ENCODE measurements at places on chromosomes 4 and X.

- no peak for DNase-seq
Measured at GRCh38 chr4:116343809-116344208, 741.6 kb downstream of the TRAM1L1 start.

DNA sequence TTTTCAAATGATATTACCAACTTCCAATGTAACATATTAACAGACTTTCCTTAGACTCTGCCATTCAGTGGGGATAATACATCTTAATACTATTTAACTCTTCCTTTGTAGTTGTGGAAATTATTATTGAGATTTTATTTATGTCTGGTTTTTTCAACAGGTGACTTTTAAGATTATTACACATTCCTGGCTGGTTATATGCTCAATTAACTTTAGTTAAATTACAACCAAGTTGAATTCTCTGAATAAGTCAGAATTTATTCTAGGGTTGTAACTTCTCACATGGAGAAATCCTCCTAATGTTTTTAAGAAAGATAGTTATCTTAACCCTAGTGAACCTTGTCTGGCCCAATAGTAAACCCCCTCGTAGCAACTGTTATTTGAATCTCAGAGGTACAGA lies 107.3 kb downstream of the SLC10A6 start:
- DNase-seq: no peak

DNA sequence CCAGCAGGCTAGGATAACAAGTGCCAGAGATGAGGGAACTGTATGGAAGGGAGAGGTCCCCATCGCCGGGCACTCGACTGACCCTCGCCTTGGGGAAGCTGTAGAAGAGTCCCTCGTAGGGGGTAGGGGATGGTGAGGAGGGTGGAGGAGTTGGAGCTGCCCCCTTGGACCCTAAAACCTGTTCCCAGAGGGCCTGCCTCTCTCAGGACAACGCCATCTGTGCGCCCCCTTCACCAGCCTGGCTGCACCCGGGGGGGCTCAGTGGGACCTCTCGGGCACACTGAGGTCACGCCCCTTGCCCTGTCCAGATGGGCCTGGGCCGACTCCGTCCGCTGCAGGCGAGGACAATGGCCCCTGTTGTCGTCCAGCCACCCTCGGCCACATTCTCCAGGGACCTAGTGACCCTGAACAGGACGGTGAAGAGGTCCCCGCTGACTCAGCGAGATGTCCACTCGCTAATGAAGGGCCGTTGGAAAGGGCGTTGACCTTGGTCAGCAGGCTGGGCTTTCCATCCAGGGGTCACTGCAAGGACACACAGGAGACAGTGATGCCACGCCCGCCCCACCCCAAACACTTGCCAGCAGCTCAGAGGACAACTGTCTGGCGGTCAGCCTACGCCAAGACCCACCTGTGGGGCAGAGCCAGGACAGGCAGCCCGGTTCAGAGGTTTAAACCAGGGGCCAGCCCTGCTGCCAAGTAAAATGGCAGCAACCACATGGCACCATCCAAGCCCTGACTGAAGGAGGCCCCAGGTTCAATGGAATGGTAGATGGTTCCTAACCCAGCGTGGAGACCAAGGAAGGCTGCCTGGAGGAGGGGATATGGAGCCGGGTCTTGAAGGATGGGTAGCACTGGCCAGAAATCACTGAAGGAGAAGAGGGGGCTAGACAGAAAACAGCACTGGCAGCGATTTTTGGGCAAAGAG lies 51.2 kb downstream of the HMX1 start:
- no peak for DNase-seq

- no peak for DNase-seq
Measured at GRCh38 chrX:45400027-45400779, 199.5 kb upstream of the DIPK2B start.

DNA sequence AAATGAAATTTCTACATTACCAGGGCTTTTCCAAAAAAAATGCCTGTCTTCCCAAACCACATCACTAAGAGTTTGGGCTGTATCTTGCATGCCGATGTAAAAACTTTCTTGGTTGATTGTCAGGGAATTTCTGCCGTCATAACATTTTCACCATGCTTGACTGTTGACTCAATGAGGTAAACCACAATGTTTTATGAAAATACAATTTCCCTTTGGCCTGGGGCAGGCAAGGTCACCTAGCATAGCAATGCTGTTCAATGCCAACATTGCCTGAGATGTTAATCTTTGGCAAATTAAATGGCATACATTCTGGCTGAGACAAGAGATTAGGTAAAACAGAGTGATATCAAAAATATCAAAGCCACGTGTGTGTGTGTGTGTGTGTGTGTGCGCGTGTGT lies 137.1 kb upstream of the TBL1X start:
- DNase-seq: no peak

DNA sequence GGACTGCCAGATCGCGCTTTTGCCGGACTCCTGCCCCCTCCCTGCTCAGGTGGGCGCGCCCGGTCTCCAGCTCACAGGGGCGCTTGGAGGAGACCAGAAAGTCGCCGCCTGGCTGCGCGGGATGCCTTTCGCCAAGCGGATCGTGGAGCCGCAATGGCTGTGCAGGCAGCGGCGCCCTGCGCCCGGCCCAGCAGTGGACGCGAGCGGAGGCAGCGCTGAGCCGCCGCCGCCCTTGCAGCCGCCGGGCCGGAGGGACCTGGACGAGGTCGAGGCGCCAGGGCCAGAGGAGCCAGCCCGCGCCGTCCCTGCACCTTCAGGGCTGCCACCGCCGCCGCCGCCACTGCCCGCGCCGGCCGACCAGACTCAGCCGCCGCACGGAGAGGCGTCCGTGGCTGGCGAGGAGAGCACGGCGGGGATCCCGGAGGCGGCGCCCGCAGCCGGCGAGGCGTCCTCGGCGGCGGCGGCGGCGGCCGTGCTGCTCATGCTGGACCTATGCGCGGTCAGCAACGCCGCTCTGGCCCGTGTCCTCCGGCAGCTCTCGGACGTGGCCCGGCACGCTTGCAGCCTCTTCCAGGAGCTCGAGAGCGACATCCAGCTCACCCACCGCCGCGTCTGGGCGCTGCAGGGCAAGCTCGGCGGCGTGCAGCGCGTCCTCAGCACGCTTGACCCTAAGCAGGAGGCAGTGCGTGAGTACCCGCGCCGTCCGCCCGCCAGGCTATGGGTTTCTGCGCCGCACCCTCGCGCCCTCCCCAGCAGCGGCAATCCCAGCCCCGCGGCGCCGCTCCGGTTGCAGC lies 834 bp downstream of the NHS start:
- DNase-seq: peak; percentile 34

Data from NCI-H82 (cell line).